Left kidney (tissue), 8 donors: ENCODE measurements at places on chromosomes 6 and 20. TPM values are rescaled to one million over a fixed set of nuclear protein-coding genes. Genes with fewer than 3 reads are reported as not detected.

FABP7 gene
- 0.20 TPM for polyA plus RNA-seq

UBE2C gene
- 84.4 TPM for polyA plus RNA-seq

PRL gene
- polyA plus RNA-seq: 0.10 TPM

TEAD3 gene
- 43.7 TPM for polyA plus RNA-seq

SIRPD gene
- not detected for polyA plus RNA-seq

SYCP2L gene
- polyA plus RNA-seq: 7.9 TPM

ULBP2 gene
- polyA plus RNA-seq: 0.88 TPM

NMBR gene
- polyA plus RNA-seq: 0.25 TPM

TGM3 gene
- 0.43 TPM for polyA plus RNA-seq

LGSN gene
- 1.4 TPM for polyA plus RNA-seq

FOXP4 gene
- 29.3 TPM for polyA plus RNA-seq

OR2H1 gene
- polyA plus RNA-seq: not detected

ABHD16B gene
- not detected for polyA plus RNA-seq

RSPH9 gene
- polyA plus RNA-seq: 1.4 TPM

LAMP5 gene
- polyA plus RNA-seq: 7.8 TPM

LY6G6F gene
- polyA plus RNA-seq: 0.32 TPM

ARMH2 gene
- not detected for polyA plus RNA-seq

CST5 gene
- polyA plus RNA-seq: 0.18 TPM

MEP1A gene
- polyA plus RNA-seq: not detected

GSTA4 gene
- polyA plus RNA-seq: 116 TPM

CFAP61 gene
- 2.8 TPM for polyA plus RNA-seq

TRIM31 gene
- polyA plus RNA-seq: not detected

MYL9 gene
- 179 TPM for polyA plus RNA-seq

PBOV1 gene
- polyA plus RNA-seq: 0.13 TPM

RSPH4A gene
- polyA plus RNA-seq: 4.2 TPM

SPDEF gene
- polyA plus RNA-seq: 0.07 TPM

APOM gene
- polyA plus RNA-seq: 95.0 TPM

BTNL2 gene
- 3.4 TPM for polyA plus RNA-seq

BACH2 gene
- 11.4 TPM for polyA plus RNA-seq
